NCI-H226 (cell line): ENCODE measurements at places on chromosomes 3 and 15.

DNA sequence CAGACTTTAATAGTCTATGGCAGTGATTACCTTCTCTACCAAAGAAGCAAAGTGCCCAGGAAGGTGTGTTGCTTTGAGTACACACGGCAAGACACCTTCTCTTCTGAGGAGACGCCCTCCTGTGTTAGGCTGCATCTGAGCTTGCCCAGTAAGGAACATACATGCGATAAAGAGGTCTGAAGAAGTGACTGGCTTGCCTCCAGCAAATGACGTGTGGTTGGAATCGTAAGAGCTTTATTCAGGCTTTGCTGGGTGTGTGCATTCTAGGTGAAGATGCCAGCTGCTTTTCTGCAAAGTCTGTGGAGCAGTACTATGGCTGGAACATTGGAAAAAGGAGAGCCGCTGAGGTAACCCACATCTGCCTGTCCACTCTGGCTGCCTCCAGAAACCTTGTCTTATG lies 22.4 kb downstream of the MAP6D1 start:
- no peak for DNase-seq

GRCh38 chr3:53242155-53242554 lies 13.7 kb downstream of the TKT start:
- no peak for DNase-seq

GRCh38 chr3:101172516-101172915 lies 147.9 kb downstream of the IMPG2 start:
- DNase-seq: no peak

DNA sequence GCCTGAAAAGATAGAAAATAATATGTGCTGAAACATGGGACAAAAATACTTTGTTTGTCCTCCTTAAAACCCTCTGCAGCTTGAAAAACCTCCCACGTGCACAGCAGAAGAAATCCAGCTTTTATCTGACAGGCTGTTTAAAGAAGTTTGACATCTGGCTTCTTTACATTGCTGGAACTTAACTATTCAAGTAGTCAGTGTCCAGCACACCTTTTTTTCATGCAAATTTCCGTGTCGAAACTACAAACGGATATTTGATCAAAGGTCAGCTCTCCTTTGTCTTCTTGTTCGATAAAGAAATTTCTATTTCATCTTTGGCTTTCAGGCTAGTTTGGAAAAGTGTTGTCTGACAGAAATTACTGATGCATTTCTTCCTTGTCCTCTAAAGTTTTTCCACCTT lies 66.8 kb upstream of the KBTBD8 start:
- no peak for DNase-seq
